ENCODE measurements at places on chromosomes 13 and 19.

- DNase-seq = no peak
These were observed 21.5 kb downstream of the DIS3 start for GRCh38 chr13:72760189-72760588.

DNA sequence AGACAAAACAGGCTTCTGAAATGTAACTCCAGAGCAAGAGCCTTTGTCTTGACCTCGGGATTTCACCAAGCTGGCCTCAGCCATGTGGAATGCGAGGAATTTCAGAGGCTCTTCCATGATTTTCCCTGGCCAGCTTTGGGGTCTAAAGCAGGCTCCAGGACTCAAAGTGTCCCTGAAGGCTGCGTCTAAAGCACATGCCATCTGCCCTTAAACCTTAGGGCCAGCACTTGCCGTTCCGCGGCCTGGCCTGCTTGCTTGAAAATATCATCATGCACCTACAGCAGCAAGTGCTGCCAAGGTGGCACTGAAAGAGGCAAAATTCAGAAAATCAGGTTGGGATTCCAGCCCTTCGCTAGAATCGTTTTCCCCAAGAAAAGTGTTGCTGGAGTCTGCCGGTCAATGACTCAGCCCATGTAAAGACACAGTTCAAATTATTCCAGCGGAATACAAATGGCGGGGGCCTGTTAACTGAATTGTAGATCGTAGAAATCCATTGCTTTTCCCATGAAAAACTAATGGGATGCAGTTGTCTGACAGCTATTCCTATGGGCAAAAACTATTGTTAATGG lies 105.7 kb upstream of the RAP2A start:
- peak; percentile 37 for DNase-seq

- no peak for DNase-seq
These were observed 26.3 kb upstream of the INTS6 start for GRCh38 chr13:51479199-51479523.

GRCh38 chr13:41502673-41503072 lies 45.3 kb downstream of the RGCC start:
- DNase-seq = no peak

DNA sequence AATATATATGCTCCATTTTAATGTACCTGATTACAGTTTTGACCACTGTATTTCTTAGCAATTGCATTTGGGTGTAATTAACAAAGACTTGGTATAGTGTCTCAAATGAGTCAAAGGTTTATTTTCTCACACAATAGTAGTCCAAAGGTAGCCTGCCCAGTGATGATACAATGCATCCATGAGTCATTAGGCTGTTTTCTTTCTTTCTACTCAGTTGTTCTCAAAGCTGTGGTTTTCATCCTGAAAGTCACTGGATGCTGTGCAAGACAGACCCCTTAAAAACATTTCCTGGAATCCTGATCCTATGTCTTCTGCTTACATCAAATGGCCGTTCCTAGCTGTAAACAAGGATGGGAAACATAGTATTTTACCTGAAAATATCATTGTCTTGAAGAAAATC lies 651.2 kb upstream of the MIR17HG start:
- DNase-seq = no peak

- DNase-seq = no peak
These were observed 86.4 kb upstream of the MCF2L start for GRCh38 chr13:112882555-112883024.

GRCh38 chr19:2750808-2751437 lies 11.1 kb upstream of the SLC39A3 start:
- no peak for DNase-seq

DNA sequence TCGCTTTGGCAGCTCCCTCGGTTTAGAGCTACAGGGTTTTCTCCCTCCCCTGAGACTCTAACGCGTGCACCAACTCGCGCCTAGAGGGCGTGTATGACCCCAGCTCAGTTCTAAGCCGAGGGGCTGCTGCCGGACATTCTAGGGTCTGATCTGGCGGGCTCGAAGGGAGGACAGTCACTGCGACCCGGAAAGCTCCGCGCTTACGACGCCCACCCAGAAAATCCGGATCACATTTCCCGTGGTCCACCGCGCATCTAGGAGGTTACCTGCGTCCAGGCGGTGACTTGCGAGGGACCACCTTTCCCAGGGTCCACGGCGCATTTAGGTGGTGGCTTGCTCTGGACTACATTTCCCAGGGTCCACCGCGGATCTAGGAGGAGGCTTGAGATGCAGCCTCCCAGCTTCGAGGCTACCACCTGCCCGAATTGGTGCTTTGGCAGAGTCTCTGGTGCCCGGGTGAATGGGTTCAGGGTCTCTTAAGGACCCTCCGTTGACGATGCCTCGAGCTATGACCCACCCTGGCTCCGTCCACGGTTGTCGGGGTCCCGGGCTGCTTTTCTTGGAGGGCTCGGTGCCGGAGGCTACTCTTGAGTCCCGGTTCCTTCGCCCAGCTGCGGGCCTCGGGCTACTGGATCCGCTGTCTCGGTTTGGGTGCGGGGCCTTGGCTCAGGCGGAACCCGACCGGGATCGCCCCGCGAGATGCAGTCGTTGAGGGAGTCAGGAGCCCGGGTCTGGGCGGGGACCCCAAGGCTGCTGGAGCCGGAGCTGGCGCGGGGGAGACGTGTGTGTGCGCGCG lies 30.5 kb downstream of the ZNF146 start:
- no peak for DNase-seq

GRCh38 chr19:782185-782877 lies 14.9 kb upstream of the PTBP1 start:
- no peak for DNase-seq

GRCh38 chr13:109611912-109612691 lies 174.3 kb downstream of the IRS2 start:
- DNase-seq = no peak

GRCh38 chr19:46945694-46946489 lies 73.7 kb upstream of the NPAS1 start:
- no peak for DNase-seq

DNA sequence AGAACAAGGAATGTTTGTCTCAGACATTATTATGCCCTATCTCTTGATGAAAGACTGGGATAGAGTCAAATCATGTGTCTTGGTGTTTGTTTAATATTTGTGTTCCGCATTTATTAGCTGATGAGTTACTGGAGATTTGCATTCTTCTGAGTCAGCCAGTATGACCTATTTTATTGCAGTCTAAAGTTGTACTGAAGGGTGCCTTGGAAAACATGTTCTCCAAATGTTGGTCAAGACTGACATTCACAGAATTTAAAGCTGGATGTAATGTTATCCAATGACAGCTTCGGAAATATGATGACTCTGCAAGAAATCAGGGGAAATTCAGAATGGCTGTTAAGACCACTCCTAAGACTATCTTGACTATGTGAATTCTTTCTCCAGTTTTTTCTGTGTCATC lies 134.0 kb downstream of the KCNRG start:
- DNase-seq = no peak

- DNase-seq = no peak
These were observed 22.0 kb downstream of the BLOC1S3 start for GRCh38 chr19:45200568-45200967.

DNA sequence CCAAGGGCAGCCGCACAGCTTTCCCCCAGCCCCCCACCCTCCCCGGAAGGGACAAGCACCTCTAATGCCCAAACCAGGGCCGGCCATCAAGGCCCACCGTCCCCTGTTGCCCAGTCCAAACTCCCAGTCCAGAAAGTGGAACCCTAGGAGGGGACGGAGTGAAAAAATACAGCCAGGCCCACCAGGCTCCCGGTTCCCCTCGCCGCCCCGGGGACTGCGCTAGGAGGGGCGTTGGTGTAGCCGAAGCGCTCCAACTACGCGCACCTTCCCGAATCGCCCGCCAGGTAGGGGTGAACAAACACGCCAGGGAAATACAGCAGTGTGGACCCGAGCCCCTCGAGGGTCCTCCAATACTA lies 1.3 kb downstream of the KLF16 start:
- DNase-seq = no peak

- no peak for DNase-seq
These were observed 96.8 kb downstream of the ARHGEF7 start for GRCh38 chr13:111211789-111212516.

DNA sequence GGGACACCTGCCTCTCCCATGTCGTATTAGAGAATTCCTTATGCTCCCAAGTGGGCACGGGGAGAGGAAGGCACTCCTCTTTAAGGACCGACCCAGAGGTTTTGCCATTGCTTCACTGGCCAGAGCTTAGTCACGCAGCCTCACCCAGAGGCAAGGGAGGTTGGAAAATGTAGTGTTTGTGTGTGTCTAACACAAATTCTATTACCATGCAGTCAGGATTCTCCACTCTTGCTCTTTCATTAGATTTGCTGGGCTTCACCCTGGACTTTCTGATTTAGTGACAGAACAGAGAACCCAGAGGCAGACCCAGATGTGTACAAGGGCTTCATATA lies 14.6 kb upstream of the NCCRP1 start:
- no peak for DNase-seq

GRCh38 chr19:14015524-14016035 lies 9.5 kb upstream of the RFX1 start:
- DNase-seq = no peak

- no peak for DNase-seq
These were observed 27.6 kb downstream of the TMPRSS9 start for GRCh38 chr19:2387367-2388288.

DNA sequence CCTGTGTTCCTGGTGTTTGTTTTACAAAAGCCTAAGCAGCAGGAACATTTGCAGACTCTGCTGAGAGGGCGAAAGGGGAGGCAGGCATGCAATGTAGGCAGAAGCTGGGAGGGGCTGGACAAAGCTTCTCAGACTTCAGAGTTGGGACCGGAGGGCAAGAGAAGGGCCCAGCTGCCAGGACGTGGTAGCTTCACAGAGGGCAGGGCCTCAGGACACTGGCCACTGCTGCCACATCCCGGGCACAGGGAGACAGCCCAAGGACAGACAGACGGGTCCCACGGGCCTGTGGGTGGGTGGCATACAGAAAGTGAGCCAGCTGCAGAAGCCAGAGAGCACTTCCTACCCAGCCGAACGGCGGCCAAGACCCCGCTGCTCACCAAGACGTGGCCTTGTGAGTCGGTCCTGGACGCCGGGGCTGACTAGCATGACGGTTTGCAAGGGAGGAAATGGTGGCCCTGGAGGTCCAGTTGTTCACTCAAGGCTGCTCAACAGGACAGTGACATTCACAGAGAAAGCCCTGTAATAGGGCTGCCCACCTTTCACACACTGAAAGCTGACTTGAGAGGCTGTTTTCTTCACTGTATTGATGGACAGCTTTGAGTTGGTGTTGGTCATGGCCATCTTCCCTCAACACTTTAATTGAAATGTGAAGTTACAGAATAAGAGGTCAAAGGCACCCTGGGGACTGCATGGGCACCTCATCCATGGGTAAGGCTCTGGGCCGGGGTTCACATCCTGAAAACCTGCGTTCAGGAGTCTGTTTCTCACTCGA lies 23.7 kb upstream of the TFDP1 start:
- DNase-seq = no peak

GRCh38 chr13:101331731-101332130 lies 84.6 kb downstream of the NALCN start:
- DNase-seq = no peak

- no peak for DNase-seq
These were observed 23.1 kb upstream of the SPRY2 start for GRCh38 chr13:80363890-80364503.

DNA sequence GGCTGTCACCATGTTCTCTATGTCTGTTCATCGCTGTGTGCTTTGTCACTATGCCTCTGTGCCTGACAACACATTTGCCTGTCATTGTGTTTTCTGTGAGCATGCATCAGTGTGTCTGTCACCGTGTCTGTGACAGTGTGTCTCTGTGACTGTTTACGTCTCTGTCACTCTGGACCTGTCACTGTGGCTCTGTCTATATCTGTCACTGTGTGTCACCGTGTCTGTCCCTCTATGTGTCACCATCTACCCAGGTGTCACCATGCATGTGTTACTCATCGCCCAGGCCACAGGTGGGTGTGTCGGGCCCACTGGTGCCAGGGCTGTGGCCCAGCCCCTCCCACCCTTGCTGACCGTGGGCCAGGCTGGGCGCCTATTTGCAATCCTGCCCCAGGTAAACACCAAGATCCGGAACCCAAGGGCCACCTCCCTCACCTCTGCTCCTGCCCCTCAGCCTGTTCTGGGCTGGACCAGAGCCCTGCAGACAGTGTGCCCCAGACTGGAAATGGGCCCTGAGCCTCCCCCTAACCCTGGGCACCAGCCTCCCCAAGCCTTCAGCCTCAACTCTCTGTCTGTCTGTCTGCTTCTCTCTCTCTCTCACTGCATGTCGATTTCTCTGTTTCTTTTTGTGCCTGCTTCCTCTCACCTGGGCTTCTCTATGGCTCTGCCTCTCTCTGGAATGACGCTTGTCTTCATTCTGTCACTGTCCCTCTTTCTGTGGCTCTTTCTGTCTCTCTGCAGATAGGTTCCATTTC lies 7.7 kb downstream of the IRF2BP1 start:
- DNase-seq = no peak

- no peak for DNase-seq
These were observed 137.5 kb downstream of the KCNRG start for GRCh38 chr13:50152655-50153309.

DNA sequence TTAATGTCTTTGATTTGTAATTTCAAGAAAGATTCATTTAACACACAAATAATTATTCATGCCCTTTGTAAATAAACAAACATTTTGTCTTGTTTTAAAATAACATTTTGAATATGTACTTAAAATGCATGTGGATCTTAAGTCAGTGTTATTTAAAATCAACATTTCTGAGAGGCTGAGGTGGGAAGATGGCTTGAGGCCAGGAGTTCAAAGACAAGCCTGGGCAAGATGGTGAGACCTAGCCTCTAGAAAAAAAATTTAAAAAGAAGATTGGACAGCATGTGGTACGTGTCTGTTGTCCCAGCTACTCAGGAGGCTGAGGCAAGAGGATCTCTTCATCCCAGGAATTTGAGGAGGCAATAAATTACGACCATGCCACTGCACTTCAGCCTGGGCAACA lies 1268.2 kb downstream of the SLITRK1 start:
- DNase-seq = no peak

DNA sequence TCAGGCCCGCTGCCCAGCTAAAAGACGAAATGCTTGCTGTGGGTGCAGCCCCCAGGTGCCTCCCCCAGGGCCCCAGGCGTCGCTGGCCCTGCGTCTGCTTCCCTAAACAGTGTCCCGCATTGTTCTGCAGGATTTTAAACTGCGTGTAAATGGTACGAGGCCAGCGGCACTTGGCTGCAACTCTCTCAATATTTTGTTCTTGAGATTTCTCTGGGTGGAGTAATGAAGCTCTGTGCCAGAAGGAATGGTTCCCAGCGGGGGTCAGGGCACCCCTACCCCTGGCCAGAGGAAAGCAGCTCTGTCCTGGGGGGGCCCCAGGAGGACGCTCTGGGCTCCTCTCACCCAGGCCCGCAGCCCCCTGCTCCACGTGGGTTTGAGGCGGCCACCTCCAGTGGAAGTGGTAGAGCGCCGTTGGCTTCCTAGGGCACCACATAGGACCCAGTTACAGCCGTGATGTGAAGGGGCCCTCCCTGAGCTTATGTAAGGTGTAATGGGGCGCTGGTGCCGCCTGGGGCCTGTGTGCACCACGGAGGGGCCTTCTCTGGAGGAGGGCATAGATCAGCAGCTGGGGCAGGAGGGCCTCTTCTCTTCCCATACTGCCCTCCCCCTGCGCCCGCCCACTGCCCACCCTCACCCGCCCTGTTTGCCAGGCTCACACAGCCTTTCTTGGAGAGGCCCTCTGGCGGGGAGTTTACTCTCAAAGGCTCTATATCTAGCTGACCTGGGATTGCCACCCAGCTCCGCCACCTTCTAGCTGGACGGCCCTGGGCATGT lies 19.8 kb downstream of the PAK4 start:
- DNase-seq = no peak

- no peak for DNase-seq
These were observed 25.2 kb downstream of the SPATA13 start for GRCh38 chr13:24185591-24186232.

GRCh38 chr19:17339088-17339741 lies 1.9 kb downstream of the GTPBP3 start:
- DNase-seq = no peak

- DNase-seq = no peak
These were observed 45.2 kb upstream of the GPI start for GRCh38 chr19:34319785-34320184.

Measured in HS-5 (cell line).